GM23248 (cell line): ENCODE measurements at places on chromosomes 3 and 15.

- peak; percentile 78 for DNase-seq
These were observed 42.3 kb downstream of the FBXO22 start for GRCh38 chr15:75945953-75946352.

DNA sequence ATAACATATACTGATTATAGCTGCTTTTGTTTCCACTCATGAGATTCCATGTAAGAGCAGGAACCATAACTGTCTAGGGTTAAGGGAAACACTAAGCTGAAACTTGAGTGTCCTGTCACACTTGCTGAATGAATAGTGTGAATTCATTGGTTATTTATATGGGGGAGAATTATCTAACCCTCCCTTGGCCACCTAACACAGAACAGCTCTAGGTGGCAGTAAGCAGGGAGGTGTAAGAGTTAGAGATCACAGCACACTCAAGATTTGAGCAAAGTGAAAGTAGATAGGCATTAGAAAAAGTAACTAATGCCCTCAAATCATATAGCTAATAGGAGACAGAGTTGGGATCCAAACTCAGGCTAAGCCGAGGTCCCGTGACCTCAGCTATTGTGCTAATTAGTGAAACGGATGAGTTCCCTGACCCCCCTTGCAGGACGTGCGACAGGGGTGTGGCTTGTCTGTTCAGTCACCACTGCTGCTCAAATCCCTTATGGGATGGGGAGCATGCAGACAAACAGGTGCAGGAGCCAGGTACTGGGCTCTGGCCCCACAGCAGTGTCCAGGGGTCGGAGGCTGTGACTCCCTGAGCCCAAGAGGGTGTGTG is 27.7 kb upstream of the ANO10 start:
- no peak for DNase-seq

DNA sequence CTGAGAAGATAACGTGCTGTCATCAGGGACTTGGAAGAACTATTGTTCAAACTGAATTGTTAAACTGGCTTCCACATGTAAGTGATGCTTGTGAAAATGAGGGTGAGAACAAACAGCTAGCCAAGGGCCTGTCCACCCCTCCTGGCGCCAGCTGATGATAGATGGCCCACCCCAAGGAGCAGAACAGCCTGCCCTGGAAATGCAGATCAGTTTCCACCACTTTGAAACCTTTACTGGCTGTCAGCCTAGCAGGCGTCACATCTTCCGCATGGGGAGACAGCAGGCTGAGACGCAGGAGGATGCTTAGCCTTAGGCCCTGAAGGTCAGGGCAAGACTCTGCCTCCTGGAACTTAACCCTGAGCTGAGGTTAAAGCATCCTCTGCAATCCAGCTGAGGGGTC is 6.4 kb upstream of the SLC51B start:
- DNase-seq: no peak

- peak; percentile 96 for DNase-seq
These were observed 86.4 kb downstream of the WDR76 start for GRCh38 chr15:43913026-43913780.
